ENCODE measurements at places on chromosomes 3 and 15.
A peak's percentile ranks its signal among the peaks of the same experiment; 100 is the strongest.

- DNase-seq: no peak
These were observed at the start of gene AADAC for GRCh38 chr3:151813799-151814198. TSS of gene AADAC (plus strand) at chr3:151814116. CDS start at chr3:151814163, 47 bp downstream.

DNA sequence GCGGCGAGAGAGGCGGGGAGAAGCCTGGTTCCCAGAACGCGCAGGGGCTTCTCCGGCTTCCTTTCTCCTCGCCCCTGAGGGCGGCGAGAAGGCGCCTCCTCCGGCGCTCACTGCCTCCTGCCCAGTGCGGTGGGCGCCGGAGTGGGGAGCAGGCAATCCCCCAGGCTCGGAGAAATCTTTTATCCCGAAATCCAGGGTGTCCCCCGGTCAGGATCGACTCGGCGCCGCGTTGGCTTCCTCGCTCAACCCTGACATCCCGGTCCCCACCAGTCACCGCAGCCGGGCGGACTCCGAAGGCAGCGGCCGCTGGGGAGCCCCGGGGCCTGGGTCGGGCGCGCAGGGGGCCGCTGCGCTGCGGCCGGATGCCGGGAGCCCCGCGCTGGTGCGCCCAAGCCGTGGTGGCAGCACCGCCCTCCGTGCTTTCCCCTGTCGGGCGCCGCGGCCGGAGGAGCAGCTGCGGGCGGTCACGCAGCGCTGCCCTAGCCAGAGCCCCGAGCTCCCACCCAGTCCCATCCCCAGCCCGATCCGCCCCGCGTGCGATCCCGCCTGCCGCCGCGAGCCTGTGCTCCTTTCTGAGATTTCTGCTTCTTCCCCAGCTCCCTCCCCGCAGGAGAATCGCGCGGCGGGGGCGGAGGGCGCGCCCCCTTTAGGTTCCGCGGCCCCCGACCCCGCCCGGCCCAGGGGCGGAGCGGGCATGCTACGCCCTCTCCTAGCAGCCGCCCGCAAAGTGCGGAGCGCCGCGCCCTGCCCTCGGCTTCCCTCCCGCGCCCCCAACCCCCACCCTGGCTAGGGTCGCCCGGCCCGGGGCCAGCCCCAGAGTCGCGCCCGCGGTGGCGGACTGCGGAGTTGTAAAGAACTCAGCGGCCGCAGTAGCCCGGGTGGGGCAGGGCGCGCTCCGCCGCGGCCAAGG, 683 bp upstream of the CACNA2D3 start:
- peak; percentile 28 for DNase-seq

GRCh38 chr3:5579946-5580345, 392.4 kb downstream of the EDEM1 start:
- no peak for DNase-seq

DNA sequence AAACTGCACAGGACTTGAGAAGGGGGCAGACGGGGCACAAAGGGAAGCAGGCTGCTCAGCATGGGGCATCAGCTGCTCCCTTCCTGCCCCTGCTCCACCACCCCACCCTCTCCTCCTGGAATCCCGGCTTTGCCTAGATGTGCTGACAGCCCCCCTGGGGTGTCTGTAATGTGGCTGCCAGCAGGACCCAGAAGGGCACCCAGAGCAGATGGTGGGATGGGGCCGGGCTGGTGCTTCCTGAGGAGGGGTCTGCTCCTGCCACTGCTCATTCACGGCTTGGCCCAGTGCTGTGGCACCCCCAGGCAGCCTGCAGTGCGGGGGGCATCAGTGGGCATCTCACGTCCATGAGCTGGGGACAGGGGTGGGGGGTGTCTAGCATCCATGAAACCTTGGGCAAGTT, 10.2 kb downstream of the H1-8 start:
- no peak for DNase-seq

GRCh38 chr15:85289677-85290365, 90.6 kb upstream of the AKAP13 start:
- no peak for DNase-seq

DNA sequence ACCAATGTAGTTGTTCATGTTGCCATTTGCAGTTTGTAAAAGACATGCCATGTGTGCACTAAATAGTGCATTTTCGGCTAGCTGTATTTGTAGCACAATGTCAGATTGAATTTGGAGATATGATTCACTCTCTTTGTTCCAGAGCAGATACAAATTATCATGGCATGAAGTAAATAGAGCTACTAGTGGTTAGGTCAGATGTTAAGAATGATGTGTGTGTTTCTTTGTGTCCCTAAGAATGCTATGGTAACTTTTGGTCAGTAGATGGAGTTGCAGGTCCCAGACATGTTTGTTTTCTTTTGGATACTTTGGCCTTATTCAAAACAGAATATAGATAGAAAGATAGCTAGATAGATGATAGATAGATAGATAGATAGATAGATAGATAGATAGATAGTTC, 595.8 kb downstream of the NLGN1 start:
- no peak for DNase-seq

GRCh38 chr3:133328373-133328772, 71.5 kb upstream of the BFSP2 start:
- DNase-seq: no peak

DNA sequence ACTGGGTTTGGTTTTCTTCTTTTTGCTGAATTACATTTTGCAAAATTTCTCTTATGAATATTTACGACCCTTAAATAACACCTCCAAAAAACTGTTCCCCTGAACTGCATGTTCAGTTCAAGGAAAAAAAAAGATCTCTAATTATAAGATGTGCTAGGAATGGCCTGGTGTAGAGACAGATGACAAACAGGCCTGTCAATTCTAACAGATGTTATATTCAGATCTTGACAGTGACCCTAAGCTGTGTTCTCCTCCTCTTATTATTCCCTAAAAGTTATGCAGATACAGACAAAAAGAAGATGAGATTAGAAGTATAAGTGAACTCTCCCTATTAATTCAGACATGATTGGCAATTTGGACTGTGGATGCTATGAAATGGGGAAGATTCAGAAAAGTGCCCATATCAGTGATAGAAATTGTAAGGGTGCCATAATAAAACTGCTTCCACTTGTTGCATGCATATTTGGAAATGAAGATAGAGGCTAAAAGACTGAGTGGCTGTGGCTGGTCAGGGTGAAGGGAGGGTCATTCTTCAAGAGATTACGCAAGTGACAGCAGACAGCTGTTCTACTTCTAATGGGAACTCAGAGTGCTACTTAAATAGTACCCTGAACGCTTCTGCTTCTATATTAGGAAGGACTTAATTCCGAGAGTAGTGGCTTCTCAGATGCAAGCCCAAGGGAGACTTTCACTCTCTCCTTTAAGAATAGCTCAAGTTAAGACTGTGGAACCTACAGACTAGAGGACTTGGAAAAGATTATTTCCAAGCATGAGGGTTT, 75.5 kb downstream of the ADAMTS9 start:
- no peak for DNase-seq

DNA sequence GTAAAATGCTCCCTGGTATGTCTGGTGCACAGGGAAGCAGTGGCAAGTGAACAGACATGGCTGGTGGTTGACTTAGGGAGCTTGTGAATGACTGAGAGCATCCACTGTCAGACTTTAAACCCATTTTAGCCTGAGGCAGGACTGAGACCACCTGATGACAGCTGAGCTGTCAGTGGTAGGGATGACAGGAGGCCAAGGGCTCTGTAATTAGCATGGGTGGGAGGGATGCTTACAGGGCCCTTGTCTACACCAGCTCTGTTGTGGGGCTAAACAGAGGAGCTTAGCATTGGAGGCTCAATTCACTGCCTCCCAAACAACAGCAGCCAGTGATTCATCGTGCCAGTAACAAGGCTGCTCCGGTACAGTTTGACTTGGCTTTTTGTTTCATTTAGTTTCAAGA, 169.4 kb downstream of the CHST2 start:
- DNase-seq: no peak

- DNase-seq: no peak
These were observed 250.4 kb upstream of the SLITRK3 start for GRCh38 chr3:165446555-165446954.

GRCh38 chr3:173745952-173746682, 348.6 kb downstream of the NLGN1 start:
- no peak for DNase-seq

DNA sequence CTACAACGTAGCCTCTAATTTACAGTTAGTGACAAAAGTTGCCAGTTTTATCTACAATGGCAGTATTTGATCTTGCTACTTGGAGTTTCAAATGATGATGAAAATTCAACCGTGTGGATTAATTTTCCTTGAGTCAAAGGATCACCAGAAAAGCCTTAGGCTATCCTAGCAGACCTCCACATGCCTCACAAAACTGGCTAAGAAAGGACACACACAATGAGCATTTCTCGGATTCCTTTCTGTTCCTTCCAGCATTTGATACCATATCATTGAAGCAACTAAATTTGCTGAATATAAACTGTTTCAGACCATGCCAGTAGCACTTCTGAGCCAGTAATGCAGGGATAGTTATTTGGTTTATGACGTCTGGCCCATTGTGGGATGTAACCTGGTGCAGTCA, 587.4 kb upstream of the MDFIC2 start:
- DNase-seq: no peak

- DNase-seq: no peak
These were observed 7.6 kb upstream of the NR2E3 start for GRCh38 chr15:71802770-71803169.

DNA sequence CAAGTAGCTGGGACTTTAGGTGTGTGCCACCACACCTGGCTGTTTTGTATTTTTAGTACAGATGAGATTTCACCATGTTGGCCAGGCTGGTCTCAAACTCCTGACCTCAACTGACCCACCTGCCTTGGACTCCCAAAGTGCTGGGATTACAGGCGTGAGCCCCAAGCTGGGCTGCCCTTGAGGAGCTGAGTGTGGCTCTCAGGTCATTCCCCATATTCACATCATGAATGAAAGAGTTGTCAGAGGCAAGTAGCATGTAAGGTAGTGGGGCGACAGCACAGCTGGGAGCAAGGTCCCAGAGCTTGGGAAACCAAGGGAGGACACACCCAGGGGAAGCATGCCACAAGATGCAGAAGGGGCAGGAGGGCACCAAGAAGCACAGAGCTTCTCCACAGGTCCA, 4.9 kb downstream of the CCDC71 start:
- DNase-seq: no peak

GRCh38 chr3:175200391-175201095, 341.4 kb downstream of the NAALADL2 start:
- no peak for DNase-seq

- DNase-seq: no peak
These were observed 102.0 kb upstream of the PRICKLE2 start for GRCh38 chr3:64327100-64327804.

DNA sequence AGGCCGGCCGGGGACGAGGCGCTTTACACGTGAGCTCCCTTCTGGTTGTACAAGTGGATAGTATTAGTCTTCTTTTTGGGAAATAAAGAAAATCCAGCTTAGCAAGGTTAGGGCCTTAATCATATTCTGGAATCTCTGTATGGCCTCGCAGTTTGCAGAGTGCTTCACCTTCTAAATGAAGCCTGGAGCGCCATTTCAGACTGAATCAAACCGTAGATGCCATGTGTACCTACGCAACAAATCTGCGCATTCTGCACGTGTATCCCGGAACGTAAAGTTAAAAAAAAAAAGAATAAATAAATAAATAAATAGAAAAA, 322 bp upstream of the P3H2 start:
- no peak for DNase-seq

DNA sequence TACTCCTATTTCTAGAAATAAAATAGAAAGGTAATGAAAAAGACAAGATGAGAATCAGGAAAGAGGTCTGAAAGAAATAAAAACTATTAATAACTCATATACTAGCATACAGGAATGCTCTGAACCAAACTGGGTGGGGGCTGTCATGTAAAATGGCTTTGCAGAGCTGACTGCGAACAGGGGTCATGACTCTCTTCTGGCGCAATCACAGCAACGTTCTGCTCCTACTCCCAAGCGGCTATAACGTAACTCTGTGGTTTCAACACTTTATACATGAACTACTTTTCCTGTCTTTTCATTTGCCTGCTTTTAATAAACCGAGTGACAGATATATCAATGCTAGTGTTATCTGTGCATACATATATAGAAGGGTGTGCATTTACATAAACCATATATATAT, 116.7 kb downstream of the DLG1 start:
- no peak for DNase-seq

- DNase-seq: no peak
These were observed 8.0 kb downstream of the AMIGO3 start for GRCh38 chr3:49711489-49711888.

- DNase-seq: no peak
These were observed 499.6 kb upstream of the KCNMB2 start for GRCh38 chr3:178036451-178037144.

DNA sequence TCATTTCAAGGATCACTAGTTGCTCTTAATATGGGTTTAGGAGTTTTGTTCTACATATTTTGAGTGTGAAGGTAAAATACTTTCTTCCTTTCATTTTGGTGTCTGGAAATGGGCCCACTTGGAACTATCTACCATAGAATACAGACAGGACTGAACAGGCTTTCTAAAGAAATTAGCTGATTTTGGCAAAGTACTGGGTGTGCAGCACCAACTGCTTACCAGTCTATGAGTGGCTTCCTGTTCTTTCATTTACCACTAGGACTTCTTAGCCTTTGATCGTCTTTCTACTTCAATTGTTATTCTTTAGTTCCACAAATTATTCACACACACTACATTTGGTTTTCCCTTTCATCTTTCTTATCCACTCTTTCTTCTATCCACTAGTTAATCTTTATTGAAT, 1196.3 kb downstream of the ROBO1 start:
- DNase-seq: no peak

- no peak for DNase-seq
These were observed 1024.9 kb downstream of the TUSC7 start for GRCh38 chr3:117734496-117734895.

- no peak for DNase-seq
These were observed 14.4 kb upstream of the CSPG4 start for GRCh38 chr15:75727031-75727531.

- DNase-seq: no peak
These were observed 42.9 kb downstream of the CFAP20DC start for GRCh38 chr3:59006634-59007517.

GRCh38 chr3:14852717-14853116, 34.0 kb downstream of the FGD5 start:
- no peak for DNase-seq

DNA sequence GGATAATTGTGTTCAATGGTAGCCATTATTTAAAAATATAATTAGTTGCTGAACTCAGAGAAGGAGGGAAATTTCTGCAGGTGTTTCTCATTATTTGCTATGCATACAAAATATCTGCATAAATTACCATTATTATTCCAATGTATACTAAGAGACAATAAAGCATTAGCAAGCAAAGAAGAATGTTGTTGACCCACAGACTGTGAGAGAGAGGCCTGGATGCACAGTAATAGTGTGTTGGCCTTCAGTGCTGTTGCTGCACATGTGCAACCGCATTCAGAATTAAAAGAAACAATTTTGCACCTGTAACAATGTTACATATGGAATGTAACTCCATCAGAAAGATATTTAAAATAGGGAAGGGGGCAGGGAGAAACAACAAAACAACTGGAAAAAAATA, 155.6 kb upstream of the KCNH8 start:
- DNase-seq: no peak

GRCh38 chr3:3110749-3111361, 681 bp upstream of the IL5RA start:
- DNase-seq: no peak

GRCh38 chr15:67059127-67059553, 6.3 kb upstream of the SMAD3 start:
- no peak for DNase-seq

GRCh38 chr3:17009826-17010225, 125.1 kb downstream of the PLCL2 start:
- DNase-seq: no peak

All from GM12891 (cell line).